ENCODE measurements at places on chromosomes 12 and 14. TPM values are rescaled to one million over a fixed set of nuclear protein-coding genes. Genes with fewer than 3 reads are reported as not detected.

Gene TSPAN19
- not detected for polyA plus RNA-seq

Gene RTN1
- 5.1 TPM for polyA plus RNA-seq

Gene SDSL
- 1.1 TPM for polyA plus RNA-seq

Gene SPIC
- not detected for polyA plus RNA-seq

Gene APPL2
- 14.1 TPM for polyA plus RNA-seq

Gene POTEM
- polyA plus RNA-seq, result not detected

DNA sequence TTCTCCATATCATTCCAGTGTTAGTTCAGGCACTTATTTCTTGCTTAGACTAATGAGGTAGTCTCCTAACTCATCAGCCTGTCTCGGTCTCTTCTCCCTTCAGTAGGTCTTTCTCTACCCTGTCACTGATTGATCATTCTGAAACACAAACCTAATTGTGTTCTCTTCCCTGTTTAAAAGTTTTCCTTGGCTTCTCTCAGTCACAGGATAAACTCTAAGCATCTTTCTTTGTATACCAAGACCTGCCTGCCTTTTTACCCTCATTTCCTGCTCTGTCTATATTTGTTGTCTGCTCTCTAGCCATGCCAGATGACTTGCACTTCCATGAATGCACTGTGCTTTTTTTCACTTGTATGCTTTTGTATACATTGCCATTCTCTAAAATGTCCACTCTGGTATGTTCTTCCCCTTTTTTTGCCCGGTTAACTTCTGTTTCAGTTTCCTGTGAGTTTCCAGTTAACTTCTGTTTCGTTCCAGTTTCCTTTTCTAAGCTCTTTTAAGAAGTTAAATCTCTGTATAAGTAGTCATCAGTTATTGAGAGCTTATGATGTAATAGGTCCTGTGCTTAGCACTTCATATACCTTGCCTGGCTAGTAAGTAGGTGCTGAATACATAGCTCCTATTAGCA is 12.8 kb downstream of the DIP2B start:
- no peak for DNase-seq

DNA sequence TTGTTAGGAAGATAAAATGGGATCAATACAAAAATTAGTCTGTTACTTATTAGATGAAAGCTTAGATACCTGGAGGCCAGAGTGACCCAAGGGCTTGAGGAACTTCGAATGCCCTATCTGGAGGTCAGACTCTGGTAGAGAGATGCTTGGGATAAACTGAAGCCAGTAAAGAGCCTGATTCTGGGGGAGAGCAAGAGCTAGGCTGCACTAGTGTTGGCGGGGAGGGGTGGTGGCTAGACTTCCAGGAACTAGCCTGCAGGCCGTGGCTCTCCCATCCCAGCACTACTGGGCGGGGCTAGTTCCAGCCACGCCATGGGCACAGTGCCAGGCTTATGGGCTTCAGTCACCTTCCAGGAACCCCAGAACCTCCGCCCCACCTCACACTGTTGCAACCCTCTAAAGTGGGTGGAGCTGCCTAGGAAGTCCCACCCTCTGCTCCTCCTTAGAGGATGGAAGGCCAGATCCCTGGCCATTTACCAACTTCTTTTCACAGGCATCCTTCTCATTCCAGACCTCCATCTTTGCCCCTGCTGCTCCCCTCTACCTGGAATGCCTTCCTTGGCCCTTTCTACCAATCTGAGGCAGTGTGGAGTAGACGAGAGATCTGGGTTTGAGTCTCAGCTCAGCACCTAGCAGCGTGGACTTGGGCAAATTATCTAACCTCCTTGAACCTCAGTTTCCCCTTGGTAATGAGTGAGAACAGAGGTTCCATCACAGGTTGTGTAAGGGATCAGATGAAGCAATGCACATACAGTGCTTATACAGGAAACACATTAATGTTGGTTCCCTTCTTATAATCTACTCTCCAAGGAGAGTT is 6.3 kb upstream of the NFE2 start:
- no peak for DNase-seq

DNA sequence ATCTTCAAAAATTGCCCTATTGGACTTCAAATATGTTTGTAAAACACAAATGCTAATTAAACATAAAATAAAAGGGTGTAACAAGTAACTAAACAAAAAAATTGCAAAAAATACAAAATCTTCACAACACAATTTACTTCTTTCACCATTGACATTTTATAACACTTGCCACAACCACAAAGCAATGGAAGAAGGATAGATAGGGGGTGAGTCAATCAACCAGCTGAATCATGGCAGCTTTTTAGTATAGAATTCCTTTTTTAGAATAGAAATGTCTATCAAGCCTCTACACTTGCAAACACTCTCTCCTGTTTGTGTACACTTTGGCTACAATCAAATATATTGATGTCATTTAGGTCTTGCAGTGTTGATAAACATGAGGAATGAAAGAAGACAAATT is 232.7 kb downstream of the SLC16A7 start:
- DNase-seq, result no peak

DNA sequence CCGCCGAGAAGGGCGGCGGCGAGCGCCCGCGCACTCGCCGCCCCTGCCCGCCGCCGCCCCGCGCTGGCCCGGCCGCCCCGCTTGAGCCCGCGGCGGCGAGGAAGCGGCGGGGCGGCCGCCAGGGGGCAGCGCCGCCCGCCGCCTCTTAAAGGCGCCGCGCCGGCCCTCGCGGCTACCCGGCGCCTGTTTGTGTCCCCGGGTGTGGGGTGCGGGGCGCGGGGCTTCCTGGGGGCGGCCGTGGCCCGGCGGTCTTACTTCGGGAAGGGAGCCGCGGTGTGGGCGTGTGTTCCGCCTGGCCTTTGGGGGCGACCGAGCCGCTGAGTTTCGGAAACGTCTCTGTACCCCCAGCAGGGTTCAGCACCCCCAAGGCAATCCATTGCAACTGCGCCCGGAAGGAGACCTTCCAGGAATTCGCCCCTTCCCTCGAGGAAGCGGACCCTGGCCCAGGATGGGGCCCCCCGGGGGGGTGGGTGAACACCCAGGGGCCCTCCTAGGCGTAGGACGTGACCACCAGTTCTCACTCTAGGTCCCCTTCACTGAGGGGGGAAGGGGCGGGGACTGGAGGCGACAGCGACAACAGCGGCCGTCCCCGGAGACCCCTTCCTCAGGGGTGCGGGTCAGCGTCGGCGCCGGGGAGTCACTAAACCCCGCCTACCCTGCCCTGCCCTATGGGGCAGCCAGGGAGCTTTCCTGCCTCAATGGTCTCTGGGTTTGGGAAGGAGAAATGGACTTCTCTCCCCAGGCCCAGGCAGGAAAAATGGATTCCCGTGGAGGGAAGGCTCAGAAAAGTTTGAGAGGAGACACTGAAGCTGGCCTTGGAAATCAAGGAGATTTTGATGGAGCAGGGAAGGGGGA is at the start of gene ITPK1:
Gene ITPK1 (minus strand): TSS at position 105 of the 855 bp plus-strand sequence. CDS start 762 bp downstream, outside the sequence.
- DNase-seq, result peak; percentile 65

- no peak for DNase-seq
Measured at GRCh38 chr12:93862424-93862823, 185.2 kb downstream of the CRADD start.

DNA sequence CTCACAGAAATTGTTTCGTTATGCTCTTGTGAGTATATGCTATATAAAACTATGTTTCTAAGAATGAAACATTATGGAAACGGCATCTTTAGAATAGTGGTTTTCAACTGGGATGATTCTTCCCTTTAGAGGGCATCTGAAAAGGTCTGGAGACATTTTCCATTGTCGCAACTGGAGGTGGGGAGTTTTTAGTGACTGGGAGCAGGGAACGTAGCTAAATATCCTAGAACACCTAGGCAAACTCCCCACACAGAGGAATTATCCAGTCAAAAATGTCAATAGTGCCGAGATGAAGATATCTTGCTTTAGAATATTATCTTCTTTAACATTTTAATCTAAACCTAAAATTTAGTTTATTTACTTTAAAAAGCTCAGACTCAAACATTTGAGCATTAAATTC is 486.1 kb upstream of the FOXG1 start:
- DNase-seq, result no peak

- DNase-seq, result no peak
Measured at GRCh38 chr12:125533434-125534029, 468.3 kb downstream of the AACS start.

GRCh38 chr12:23950210-23950774 is 822 bp upstream of the SOX5 start:
- no peak for DNase-seq

DNA sequence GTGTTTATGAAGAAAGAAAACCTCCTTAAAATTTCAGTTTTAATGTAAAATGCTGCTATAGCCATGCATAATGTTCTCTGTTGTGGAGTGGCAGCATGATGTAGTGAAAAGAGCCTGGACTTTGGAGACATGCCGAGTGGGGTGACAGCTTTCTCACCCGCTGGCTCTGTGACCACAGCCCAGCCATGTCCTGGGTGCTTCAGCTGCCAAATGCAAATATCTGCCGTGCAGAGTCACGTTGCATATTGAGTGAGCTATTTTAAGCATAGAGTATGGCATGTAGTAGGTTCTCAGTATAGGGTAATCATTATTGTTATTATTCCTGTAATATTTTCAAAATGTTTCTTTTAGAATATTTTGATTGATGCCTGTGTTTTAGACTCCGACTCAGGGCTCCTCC is 15.5 kb upstream of the TCTN2 start:
- DNase-seq, result no peak

DNA sequence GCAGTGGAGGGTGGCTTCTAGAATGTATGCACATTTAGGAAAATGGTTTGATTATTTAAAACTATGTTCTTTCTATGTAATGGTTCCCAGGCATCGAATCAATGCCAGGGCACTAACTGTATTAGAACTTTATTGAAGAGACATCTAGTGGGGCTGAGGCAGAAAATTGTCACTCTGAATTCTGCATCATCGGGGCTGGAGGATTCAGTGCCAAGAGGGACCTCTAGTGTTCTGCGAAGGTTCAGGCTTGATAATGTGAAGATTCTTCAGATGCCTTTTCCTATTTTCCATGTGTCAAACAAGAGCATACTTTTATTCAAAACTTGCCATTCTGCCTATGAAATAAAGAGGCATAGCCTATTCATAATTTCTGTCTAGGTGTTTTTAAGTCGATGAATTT is 146.3 kb downstream of the CAND1 start:
- no peak for DNase-seq

- DNase-seq, result no peak
Measured at GRCh38 chr14:68403191-68404145, 389.4 kb downstream of the ZFP36L1 start.

Measured in immature natural killer cell (primary cell).